Activated gamma-delta T cell treated with Interleukin-2 at 50 U/mL for 16 hours (primary cell): ENCODE measurements at places on chromosomes 1 and 21.

GRCh38 chr1:50417507-50417906, 5.7 kb downstream of the DMRTA2 start:
- DNase-seq = no peak

- no peak for DNase-seq
Measured at GRCh38 chr1:203768256-203768655, 3.3 kb downstream of the LAX1 start.

- DNase-seq = no peak
Measured at GRCh38 chr1:96524100-96524499, 197.5 kb upstream of the PTBP2 start.

GRCh38 chr1:111139324-111139955, 453 bp downstream of the DRAM2 start:
- DNase-seq = peak; percentile 7

DNA sequence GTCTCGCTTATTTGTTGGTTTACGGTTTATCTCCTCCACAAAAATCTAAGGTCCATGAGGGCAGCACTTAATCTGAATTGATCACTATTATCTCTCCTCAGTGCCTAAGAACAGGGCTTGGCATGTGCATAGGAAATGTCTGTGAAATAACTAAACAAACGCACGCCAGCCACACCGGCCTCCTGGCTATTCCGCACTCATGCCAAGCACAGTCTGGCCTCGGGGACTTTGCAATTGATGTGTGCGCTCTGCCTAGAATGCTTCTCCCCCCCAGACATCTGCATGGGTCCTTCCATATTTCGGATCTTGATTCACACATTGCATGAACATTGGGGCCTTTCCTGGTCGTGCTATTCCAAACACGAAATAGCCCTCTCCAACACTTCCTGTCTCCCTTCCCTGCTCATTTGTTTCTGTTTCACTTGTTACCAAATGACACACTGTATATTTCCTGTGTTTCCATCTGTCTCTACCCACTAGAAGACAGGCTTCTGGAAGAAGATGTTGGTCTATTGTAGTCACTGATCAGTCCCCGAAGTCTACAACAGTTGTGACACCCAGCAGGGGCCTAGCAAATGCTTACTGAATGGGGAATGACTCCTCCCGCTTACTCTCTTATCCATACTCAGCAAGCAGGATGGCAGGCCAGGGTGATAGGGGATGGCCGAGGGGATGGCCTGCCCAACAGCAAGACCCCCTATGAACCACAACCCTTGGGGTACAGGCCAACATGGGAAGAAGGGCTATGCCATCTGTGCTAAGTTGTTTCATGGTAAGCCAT, 93.9 kb downstream of the GLIS1 start:
- DNase-seq = no peak

DNA sequence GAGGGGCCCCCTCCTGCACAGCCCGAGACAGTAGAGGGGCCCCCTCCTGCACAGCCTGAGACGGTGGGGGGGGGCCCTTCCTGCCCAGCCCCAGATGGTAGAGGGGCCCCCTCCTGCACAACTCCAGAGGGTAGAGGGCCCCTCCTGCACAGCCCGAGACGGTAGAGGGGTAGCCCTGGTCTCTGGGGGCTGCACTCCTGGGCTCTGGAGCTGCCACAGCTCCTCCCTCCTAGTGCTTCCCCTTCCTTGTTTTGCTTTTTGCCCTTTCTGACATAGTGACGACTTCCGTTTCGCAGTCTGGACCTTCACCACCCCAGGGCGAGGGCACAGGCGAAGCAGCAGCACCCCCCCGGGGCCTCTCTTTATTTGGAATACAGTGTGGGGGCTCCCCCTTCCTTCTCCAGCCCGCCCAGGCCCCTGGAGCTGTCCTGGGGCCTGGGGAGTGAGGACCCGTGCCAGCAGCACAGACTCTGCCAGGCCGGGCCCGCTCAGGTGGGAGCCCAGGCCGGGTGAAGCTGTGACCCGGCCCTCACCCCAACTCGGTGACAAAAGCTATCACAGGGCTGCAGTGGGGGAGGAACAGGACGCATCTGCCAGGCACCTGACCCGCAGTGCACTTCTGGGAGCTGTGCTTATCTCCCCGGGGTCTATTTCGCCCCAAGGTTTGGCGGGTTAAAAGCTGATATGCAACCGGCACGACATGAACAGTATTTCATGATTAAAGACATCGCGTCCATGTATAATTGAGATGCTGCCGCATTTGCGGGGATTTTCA, 1.1 kb upstream of the PRXL2B start:
- DNase-seq = peak; percentile 66

DNA sequence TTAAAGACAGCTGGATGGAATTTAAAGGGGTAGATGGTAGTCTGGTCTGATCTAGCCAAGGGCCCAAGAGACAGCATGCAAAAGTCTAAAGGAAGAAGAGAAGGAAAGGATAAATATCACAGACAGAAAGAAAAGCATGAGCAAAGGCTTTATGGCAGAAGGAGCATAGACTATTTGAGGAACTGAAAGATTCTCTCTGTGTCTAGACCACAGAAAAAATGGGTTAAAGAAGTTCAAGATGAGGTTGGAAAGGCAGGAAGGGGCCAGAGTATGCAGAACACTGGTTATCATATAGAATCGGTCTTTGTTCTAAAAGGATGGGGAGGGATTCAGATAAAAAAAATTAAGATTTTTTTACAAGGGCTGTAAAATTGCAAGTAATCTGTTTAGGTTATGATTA, 136.8 kb upstream of the SGIP1 start:
- no peak for DNase-seq

GRCh38 chr1:56189454-56189853, 389.9 kb downstream of the PLPP3 start:
- DNase-seq = no peak

DNA sequence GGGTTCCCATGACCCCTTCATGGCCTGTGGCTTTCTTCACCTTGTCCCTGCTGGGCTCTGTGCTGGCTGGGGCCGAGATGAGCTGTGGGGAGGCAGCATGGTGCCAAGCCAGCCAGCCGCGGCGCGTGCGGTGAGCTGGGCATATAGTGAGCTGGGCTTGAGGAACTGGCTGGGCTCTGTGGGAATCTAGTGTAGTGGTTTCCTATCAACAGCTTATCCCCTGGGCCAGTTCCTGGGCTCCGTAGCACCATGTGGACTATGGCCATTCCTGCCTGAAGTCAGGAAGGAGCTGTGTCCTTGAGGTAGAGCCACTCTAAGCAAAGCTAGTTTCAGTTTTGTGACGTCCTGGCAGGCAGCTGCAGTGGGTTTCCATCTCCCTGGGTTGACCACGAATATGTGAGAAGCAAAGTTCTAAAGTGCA, 1.8 kb downstream of the NCMAP start:
- DNase-seq = no peak

DNA sequence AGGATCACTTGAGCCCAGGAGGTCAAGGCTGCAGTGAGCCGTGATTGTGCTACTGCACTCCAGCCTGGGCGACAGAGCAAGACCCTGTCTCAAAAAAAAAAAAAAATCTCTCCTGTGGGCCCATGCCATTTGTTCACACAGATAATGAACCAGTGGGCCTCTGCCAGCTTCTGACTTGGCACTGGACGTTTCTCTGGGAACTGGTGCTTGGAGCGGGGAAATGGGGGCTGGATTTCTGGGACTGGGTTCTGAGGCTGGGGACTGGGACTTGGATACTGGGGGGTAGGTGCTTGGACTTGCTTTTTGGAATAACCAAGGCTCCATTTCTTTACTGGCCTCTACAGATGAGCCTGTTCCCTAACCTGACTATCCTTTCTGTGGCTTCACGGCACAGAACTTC, 9.7 kb downstream of the IFI6 start:
- DNase-seq = no peak

- DNase-seq = no peak
Measured at GRCh38 chr21:29511096-29511495, 212.4 kb downstream of the BACH1 start.

DNA sequence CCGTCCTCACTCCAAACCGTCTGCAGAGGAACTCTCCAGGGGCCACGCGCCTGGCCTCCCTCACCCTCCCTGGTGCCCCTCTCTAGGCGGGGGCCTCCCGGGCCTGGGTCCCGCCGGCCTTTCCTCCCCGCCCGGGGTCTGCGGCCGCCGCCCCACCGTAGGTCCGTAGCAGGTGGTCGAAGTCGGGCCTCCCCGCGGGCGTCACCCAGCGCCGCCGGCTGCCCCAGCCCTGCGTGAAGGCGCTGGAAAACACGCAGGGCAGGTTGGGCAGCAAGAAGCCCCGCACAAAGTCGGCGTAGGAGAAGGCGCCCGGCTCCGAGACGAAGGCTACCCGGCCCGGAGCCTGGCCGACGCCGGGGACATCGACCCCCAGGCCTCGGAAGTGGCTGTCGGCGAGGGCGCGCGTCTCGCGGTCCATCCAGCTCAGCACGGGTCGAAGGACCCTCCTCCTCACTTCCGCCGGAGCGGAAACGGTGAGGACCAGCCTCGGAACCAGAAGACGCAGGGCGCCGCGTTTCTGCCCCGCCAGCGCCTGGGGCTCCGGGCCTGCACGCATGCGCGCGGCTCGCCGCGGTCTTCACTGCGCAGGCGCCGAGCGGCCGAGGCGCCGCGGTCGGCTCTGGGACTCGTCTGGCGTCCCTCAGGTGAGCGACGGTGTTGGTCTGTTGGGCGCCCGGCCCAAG, at the start of the genes JMJD4 and SNAP47:
Gene JMJD4 (minus strand): TSS at position 447 of the 683 bp plus-strand sequence. CDS start 29 bp downstream, at position 418.
Gene SNAP47 (plus strand): TSS at position 580 of the 683 bp plus-strand sequence. CDS start 12,302 bp downstream, outside the sequence.
- DNase-seq = peak; percentile 90

DNA sequence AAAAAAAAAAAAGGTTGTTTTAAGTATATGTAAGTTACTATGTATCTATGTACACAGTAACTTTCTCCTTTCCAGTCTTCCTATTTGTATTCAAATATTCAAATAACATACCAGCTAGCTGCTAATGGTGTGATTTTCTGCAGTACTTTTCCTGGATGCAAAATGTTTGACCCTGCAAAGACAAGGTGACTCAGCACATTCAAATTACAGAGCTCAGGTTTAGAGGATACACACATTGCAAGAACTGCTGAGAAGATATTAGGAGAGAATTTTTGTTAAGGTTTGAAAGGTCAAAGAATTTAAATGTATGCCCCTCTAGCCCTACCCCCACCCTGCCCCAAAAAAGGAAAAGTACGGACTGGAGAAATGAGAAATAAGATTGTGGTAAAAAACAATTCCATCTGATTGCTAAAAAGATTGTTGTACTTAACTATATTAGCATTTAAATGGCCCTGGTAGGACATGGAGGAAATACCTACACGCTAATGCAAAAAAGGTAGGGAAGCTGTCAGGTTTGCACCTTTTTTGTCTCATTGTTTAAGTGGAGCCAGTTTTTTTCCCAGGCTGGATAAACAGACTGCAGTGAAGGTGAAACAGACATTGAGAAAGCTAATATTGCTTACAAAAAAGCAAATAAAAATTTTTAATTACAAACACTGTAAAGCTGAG, 45.6 kb downstream of the ZNF281 start:
- DNase-seq = no peak

DNA sequence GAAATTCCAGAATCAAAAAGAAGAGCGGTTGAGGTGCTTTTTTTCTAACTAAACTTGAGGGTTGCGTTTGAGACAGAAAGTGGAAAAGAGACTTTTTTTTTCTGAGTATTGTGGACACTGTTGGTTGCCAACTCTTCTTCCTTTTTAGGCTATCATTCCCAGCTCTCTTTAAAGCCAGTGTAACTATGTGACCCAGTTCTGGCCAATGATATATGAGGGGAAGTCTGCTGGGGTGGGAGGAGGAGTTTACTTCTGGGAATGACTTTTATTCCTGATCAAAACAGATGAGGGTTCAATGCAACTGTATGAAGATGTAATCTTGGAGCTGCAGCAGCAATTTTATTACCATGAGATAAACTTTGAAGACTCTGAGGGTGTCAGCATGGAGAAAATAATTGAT, 17.3 kb upstream of the NMNAT2 start:
- no peak for DNase-seq

- DNase-seq = no peak
Measured at GRCh38 chr1:178572604-178573003, 59.7 kb downstream of the TEX35 start.

DNA sequence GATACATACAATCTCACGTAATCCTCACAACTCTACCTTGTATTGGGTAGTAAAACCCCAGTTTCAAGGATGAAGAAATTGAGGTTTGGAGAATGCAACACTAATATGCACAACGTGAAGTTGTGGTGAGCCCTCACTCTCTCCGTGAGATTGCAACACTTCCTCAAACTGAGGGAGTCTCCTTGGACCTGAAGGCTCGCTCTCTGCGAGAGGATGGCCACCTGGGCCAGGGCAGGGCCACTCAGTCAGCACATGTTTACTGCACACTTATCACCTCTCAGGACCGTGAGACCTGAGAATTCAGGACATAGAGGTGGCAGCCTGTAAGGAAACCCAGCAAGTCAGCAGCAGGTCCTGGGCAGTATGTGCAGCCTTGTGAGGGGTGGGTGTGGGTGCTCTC, 8.7 kb downstream of the SH3BP5L start:
- DNase-seq = no peak

DNA sequence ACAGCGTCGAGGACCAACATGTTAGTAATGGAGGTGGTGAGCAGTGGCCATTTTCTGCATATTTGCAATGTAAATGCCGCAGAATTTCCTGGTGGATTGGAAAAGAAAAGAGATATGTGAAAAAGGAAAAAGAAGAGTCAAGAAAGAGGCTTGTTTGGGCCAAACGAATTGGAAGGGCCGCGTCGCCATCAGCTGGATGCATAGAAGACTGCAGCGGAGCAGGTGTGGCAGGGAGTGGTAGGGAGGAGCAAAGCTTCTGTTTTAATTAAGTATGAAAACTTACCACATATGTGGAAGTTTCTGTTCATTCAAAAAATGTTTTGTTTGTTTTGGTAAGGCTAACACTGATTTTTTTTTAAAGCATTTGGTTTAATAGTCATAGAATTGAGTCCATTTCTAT, 690.7 kb downstream of the NCAM2 start:
- DNase-seq = no peak

DNA sequence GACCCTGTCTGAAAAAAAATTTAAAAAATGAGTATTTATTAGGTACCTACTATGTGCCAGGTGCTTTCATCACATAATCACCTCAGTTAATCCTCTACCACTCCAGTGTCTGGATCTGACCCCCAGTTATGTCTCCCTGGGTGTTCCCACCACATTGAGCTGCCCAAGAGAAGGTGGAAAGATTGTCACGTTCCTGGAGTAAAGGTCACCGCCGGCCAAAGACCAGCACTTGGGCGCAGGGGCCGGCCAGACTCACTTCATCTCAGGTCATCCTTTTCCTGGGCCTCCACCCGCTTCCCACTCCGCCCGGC, 714 bp downstream of the PYCR2 start:
- no peak for DNase-seq

DNA sequence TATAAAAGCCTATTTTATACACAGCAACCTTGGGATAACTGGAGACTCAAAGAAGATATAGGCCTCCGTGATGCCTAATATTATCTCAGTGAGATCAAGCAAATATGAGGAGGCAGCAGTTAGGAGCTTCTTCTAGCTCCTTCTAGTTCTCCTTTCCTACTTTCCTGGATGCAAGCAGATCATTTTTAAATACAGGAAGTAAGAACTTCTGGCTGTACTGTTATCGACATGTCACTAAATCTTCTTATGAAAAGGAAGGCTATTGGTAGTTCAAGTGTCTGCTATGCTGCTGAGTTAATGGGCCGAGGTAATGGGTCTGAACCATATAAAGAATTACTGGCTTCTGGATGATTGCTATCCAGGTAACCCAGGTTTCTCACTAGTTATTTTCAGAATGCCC, 15.9 kb downstream of the HSPA13 start:
- no peak for DNase-seq

- no peak for DNase-seq
Measured at GRCh38 chr1:14366091-14367018, 232.1 kb upstream of the KAZN start.
